KBM-7 (cell line): ENCODE measurements at places on chromosomes 13 and 19.

DNA sequence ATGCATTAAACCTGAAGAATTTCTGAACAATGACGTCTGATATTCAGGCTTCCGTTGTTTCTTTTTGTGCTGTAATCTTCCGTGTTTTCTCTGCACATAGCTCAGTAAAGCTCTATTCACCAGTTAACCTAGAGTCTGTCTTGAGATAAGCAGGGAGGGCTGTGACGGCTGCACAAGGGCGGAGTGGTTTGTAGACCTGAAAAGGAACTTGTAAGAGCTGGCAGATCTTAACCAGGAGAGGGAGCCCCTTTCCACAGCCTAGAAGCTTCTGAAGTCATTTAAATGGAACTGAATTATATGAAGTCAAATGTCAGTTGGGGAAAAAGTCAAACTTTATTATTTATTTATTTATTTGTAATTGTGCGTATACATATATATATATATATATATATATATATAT, 27.5 kb downstream of the DPRX start:
- DNase-seq: peak; percentile 7

GRCh38 chr19:32498648-32499200, 82.3 kb upstream of the PDCD5 start:
- no peak for DNase-seq

DNA sequence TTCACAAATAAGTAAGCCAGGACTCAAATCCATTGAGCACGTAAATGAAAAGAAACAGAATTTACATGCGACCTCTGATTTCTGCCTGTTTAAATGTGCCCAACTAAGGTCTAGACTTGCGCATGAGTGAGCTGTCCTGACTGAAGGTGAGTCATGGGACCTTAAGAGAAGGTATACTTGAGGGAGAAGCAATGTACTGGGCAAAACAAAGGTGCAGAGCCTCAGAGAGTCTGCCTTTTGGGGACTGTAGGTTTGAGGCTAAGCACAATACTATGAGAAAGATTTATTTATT, 45.8 kb downstream of the UFM1 start:
- no peak for DNase-seq

GRCh38 chr13:64054321-64054720, 2638.7 kb upstream of the PCDH20 start:
- peak; percentile 88 for DNase-seq

- DNase-seq: no peak
Measured at GRCh38 chr13:109955598-109955997, 169.2 kb upstream of the IRS2 start.
